ENCODE measurements at places on chromosomes 4 and X.

GRCh38 chr4:40621592-40622512, 7.8 kb downstream of the RBM47 start:
- DNase-seq, result peak; percentile 75

- no peak for DNase-seq
These were observed 20.8 kb downstream of the OCIAD1 start for GRCh38 chr4:48851651-48852050.

DNA sequence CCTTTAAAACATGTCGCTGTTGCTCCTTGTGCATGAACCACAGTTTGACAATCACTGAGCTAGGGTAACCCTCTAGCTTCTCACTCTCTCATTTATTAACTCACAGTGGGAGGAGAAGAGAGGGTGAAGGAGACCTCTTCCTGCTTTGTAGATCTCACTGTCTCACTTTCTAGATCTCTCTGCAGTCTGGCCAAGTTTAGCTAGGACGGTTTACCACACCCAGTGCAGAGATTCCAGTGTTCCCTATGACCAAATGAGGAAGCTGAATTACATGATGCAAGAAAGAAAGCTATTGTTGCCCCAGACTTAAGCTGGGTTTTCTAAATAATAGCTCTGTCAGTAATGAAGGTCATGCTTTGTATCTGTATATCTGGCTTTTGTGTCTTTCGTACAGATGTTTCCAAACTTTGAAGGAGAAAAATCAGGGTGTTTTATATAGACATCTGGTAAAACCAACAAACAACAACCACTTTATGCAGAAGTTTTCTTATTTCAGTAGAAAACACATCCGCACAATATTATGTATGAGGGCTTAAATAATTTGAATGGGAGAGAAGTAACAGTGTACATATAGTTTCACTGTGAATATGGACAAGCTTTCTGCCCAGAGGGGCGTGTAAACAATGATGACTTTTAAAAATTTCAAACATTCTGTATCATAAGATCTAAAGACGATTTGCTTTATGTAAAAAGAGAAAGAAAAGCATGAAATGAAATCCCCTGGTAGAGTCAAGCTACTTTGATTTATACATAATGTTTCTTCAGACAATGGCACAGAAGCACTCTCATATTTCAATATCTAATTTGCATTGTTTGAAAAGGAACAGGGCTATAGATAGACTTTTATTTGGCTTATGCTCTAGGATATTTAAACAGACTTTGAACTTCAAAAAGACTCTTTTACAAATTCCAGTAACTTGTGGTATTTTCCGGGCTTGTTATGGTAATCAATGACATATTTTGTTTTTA, 582.3 kb downstream of the FSTL5 start:
- no peak for DNase-seq

DNA sequence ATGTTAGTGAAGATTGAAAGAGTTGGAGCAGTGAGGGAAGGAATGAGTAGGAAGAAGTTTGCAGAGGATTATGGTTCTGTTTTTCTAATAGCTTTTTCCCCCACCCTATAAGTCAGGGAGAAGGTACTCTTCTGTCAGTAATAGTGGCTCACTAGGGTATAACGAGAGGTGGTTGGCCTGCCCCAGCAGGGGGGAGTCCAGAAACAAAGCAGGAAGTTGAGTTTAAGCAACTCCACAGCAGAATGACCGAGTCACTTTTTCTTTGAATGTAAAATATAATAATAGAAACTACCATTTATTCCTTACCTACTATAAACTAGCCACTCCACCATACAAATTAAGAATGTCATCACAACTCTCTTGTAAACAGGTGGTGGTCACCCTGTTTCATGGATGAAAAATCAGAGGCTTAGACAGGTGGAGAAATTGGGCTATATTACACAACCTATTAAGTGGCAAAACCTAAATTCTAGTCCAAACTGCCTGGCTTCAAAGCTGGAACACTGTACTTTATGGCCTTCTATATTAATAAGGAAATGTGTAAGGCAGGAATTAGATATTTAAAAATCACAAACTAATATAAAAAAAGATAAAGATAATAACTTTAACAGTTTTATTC, 21.9 kb downstream of the AP1AR start:
- DNase-seq, result no peak

- no peak for DNase-seq
These were observed 168.2 kb upstream of the BCOR start for GRCh38 chrX:40265936-40266335.

- no peak for DNase-seq
These were observed 82.5 kb downstream of the RBM47 start for GRCh38 chr4:40546969-40547788.

DNA sequence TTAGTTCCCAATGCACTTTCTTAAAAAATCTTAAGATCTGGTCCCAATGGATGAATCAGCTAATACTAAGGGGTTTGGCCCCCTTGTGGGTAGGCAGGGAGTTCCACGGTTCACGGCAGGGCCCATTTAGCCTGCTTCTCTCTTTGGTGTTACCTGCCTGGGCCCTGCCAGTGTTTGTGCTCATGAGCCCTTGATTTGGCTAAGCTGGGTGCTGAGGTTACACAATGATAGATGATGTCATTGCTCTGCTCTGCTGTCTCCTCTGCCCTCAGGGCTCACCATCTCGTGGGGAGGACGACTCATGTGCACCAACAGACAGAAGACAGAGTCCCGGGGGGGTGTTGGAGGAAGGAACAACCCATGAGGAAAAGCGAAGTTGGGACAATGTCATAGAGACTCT, 24.4 kb downstream of the RTL5 start:
- peak; percentile 78 for DNase-seq

DNA sequence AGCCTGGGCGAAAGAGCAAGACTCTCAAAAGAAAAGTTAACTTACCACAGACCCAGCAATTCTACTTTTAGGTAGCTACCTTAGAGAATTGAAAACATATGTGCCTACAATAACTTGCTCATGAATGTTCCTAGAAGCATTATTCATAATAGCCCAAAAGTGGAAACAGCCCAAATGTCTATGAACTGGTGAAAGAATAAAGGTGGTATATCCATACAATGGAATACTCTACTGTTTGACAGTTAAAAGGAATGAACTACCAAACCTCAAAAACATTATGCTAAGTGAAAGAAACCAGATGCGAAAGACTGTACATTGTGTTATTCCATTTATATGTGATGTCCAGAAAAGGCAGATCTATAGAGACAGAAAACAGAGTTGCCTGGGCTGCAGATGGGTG, 131.4 kb downstream of the UCHL1 start:
- DNase-seq, result no peak

GRCh38 chrX:38473701-38474100, 87.6 kb upstream of the TSPAN7 start:
- no peak for DNase-seq

DNA sequence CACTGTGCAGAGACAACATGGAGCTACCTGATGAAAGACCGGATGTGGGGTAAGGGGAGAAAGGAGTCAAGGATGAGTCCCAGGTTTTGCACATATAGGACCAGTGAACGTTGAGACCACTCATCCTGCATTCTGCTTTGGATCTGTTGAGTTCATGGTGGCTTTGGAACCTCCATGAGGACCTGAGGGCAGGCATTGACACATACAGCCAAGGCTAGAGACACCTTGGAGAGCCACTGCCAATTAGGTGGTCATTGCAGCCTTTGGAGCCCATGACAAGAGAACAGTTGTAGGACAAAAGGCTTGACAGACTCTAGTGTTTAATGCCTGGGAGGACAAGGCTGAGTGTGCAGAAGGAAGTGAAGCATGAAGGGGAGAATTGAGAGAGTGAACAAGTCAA, 87.9 kb downstream of the STK32B start:
- DNase-seq, result no peak

GRCh38 chr4:15695240-15695699, 7.6 kb upstream of the BST1 start:
- peak; percentile 59 for DNase-seq

- DNase-seq, result no peak
These were observed 1.2 kb downstream of the BCORL1 start for GRCh38 chrX:129983575-129984110.

- peak; percentile 14 for DNase-seq
These were observed 45.9 kb downstream of the TEC start for GRCh38 chr4:48223633-48224295.

DNA sequence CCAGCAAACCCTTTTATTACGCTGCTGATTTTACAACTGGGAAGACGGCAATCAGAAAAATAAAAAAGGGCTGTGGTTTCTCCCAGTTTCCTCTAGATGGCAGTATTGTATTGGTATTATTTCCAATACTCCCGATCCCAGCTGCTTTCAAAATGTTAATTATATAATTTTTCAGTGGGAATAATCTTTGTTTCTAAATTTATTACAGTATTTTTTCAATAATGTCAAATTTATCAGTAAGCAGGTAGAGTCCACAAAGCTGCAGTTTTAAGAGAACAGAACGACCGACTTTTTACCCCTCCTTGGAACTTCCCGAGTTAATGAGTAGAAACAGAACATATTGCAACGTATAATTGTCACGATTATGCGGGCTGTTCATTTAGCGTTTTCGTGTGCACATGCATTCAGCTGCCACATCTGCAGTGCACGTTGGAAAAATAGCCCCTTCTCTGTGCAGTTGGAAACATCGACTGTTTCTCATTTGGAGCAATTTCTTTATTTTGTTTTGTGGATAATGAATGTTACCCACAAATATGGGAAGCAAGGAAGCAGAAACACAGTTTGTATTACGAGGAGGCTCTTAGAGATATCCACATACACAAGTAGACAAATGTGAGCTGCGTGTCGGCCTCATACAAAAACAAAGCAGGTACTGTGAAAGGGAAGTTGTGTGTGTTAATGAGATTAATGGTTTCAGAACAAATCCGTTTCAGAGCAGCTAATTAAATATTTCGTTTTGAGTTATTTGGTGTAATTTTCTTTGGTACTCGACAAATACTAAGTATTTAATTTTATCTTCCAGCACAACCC, 188.0 kb downstream of the STIM2 start:
- peak; percentile 54 for DNase-seq

- DNase-seq, result no peak
These were observed 85.8 kb downstream of the COX18 start for GRCh38 chr4:72983709-72984108.

DNA sequence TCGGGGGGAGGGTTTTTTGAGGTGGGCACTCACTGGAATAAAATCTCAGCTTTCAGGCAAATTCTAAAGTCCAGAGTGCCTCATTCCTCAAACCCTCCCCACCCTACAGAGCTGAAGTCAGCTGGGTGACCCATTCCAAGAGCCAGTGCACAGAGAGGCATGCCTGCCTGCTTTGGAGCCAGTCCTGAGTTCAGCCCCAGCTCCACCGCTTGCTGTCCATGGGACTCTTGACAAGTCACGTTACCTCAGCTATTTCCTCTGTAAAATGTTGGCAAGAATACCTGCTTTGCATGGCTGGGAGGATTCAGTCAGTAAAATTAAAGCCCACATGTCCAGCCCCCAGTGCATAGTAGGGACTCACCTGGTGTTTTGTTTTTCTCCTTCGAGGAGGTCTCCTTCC, 125.9 kb upstream of the PJA1 start:
- DNase-seq, result no peak

GRCh38 chr4:144499777-144500176, 146.2 kb upstream of the HHIP start:
- DNase-seq, result no peak

DNA sequence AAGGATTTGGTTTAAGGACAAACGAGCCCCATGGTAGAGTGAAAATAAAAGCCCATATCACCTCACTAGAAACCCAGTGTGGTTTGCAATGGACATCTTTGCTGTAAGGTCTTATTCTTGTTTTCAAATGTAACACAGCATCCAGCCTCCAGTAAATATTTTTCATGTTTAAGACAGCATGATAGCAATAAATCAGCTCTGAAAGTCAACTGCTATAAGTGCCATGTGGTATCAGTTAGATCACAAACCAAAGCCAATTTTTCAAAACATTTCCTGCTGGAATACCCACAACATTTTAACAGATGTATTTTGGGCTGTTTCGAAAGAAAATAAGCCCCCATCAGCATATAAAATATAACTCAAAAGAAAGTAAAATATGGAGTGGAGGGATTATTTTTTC, 24.0 kb upstream of the SCML1 start:
- DNase-seq, result no peak

Measured in HTR-8/SVneo (cell line).